ENCODE measurements at places on chromosomes 1 and 21. TPM values are rescaled to one million over a fixed set of nuclear protein-coding genes. Genes with fewer than 3 reads are reported as not detected.

EIF2D gene
- total RNA-seq, result 47.2 TPM

FCRL6 gene
- total RNA-seq, result not detected

OR2L3 gene
- not detected for total RNA-seq

HCRTR1 gene
- total RNA-seq, result not detected

BRINP2 gene
- total RNA-seq, result under 0.01 TPM

RAP1GAP gene
- 0.56 TPM for total RNA-seq

WLS gene
- 116 TPM for total RNA-seq

S100A3 gene
- 2.8 TPM for total RNA-seq

CNIH3 gene
- total RNA-seq, result 11.3 TPM

CCDC190 gene
- total RNA-seq, result 1.1 TPM

PSMB2 gene
- total RNA-seq, result 11.0 TPM

CHODL gene
- total RNA-seq, result not detected

ELAPOR1 gene
- 0.28 TPM for total RNA-seq

SLC25A33 gene
- 6.2 TPM for total RNA-seq

CGN gene
- total RNA-seq, result under 0.01 TPM

SV2A gene
- 8.7 TPM for total RNA-seq

ASPM gene
- 4.8 TPM for total RNA-seq

PCSK9 gene
- total RNA-seq, result 0.19 TPM

VCAM1 gene
- 5.4 TPM for total RNA-seq

CNN3 gene
- 490 TPM for total RNA-seq

AGMAT gene
- total RNA-seq, result 2.7 TPM

LCE1B gene
- not detected for total RNA-seq

SLC45A1 gene
- 1.4 TPM for total RNA-seq

CD164L2 gene
- total RNA-seq, result not detected

PLEKHA6 gene
- under 0.01 TPM for total RNA-seq

Data from regular cardiac myocyte (primary cell).